ENCODE measurements at places on chromosomes 6 and 20.

DNA sequence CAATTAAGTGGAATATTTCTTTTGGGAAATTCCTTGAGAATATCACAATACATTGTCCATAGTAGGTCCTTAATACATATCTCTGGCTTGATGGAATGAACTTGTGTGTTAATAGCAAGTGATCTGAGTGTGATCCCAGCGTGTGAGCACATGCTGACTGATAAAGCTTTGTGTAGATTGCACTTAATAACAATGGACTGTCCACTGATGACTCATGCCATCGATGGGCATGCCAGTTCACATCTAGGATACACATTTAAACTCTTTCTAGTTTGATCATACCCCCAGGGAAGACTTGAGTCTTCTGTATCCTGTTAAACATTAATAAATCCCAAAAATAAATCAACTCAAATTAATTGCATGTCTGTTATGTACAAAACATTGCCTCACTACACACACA is 454.3 kb upstream of the SPTLC3 start:
- no peak for DNase-seq

- no peak for DNase-seq
Measured at GRCh38 chr20:24148372-24148771, 159.8 kb upstream of the GGTLC1 start.

- DNase-seq = no peak
Measured at GRCh38 chr6:30511169-30511546, 21.8 kb downstream of the HLA-E start.

GRCh38 chr6:69863766-69864165 is 2.6 kb upstream of the COL19A1 start:
- DNase-seq = no peak

DNA sequence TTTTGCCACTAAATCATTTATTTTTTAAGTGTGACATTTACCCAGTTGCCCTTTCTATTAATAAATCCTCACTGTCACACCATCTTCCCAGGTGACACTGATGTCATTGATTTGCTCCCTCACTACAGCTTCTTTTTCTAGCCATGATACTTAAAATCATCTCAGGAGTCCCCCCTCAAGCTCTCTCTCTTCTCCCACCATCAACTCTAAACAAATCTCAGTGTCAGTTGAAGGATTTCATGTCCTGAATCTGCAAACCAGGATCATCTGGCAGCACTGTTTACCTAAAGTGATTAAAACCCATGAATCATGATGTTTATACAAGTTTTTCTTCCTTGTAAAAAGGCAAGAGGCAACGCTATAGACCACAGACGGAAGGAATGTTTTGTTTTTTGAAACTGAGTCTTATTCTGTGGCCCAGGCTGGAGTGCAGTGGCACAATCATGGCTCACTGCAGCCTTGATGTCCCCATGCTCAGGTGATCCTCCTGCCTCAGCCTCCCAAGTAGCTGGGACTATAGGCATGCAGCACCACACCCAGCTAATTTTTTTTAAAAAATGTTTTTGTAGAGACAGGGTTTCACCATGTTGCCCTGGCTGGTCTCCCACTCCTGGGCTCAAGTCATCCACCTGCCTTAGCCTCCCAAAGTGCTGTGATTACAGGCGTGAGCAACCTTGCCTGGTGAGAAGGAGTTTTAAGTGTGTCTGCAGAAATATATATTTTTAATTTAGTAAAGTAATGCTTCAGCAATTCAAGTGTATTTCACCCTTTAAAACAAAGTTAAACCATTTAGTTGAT is 30.1 kb upstream of the SH3BGRL2 start:
- DNase-seq = peak; percentile 49

DNA sequence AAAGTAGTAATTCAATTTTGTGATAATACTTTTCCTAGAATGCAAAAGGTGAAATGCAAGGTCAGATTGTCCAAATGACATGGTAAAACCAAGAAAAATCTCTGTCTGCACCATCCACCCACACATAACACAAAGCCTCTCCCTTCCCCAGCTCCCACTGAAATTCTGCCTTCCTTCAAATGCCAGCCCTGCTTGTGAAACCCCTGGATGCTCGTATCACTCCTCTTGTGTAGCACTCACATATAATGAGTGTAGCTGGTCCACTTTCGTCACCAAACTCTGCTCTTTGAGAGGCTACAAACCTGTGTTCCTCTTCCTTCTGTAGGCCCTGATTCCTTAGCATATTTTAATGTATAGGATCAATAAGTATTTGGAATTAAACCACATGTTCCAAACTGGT is 123.6 kb upstream of the BEND6 start:
- no peak for DNase-seq

- no peak for DNase-seq
Measured at GRCh38 chr6:63819831-63820230, 184.2 kb downstream of the PHF3 start.

- no peak for DNase-seq
Measured at GRCh38 chr6:12047304-12047703, 35.2 kb downstream of the HIVEP1 start.

- DNase-seq = no peak
Measured at GRCh38 chr6:8556370-8557013, 121.1 kb upstream of the SLC35B3 start.

- DNase-seq = no peak
Measured at GRCh38 chr20:37807471-37808232, 95.3 kb upstream of the VSTM2L start.

DNA sequence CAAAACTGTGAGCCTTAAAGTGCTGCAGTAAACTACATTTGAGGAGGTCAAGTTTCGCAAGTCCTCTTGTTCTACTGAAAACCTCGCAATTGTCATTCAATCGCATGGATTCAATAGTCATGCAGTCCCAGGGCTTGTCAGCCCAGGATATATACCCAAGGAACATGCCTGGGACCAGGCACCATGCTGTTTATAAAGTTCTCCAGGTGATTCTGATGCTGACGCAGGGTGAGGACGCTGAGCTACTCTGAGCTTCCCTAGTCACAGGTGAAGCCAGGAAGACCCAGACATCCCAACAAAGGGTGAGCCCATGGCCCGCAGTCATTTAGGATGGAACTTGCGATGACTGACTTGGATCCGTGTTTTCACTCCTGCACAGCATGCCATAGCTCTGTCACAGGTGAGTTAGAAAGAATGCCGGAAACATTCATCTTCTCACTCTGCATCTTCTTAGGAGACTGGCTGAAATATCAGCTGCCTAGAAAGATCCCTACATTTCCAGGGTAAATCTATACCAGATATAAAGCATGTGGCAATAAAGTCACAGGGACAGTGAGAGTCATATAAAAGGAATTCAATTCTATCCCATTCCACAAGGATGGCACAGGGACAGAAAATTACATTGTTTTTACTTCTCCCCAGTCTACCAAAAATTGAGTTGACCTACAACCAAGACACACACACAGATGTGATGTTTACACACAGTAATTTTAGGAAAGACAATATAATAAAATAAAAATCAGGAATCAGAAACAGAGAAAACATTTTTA is 27.0 kb upstream of the SSTR4 start:
- no peak for DNase-seq

GRCh38 chr20:23456409-23456808 is 3.7 kb upstream of the CST11 start:
- DNase-seq = no peak

- peak; percentile 88 for DNase-seq
Measured at GRCh38 chr6:22447249-22448196, 121.8 kb upstream of the HDGFL1 start.

DNA sequence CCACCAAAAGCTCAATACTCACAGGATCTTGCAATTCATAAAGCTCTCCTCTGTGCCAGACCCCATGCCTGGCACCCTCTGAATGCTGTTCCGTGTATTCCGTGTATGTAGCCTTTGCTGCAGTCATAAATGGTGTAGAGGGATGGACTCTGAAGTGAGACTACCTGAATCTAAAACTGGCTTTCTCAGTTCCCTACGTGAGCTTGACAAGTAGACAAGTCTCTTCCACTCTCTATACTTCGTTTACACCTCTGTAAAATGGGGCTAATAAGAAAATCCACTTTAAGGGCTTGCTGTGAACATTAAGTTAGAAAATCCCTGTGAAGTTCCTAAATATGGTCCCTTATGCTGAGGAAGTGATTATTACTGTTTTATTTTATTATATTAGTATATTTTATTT is 31.5 kb downstream of the PPP1R16B start:
- DNase-seq = no peak

DNA sequence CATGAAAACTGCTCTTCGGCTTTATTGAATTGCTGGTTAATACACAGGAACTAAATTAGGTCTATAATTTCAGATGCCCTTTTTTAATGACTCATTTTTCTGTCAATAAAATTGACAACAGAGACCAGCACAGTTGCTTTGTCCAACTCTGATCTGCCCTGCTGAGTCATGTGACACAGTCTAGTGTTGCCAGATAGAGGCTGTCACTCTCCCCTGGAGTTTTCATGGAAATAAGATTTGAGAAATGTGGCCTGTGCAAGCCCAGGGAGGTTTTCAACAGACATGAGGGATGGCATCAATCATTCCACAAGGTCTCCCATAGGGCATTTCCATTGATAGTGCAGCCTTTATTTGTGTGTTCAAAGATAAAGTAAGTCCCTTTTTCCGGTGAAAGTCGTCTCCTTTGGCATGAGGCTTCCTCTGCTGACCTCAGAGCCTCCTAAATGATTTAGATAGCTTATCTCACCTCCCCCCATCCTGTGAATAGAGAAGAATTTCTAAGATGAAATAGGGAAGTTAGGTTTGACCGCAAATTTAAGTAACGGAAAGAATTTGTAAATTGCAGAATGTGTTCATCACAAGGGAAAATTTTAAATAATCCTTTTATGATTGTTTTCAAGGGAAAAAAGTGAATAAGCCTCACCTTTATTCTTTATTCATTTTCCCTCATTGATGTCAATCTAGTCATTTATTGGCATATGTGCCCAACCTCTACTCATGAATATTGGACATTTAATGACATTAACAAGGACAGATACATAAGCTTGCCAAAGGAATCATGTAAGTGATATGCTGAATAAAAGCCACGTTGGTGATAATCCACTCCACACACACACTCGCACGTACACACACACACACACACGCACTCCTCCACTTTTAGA is 277.7 kb downstream of the ADGB start:
- peak; percentile 4 for DNase-seq

GRCh38 chr6:108113557-108114519 is 39.3 kb upstream of the OSTM1 start:
- peak; percentile 67 for DNase-seq

DNA sequence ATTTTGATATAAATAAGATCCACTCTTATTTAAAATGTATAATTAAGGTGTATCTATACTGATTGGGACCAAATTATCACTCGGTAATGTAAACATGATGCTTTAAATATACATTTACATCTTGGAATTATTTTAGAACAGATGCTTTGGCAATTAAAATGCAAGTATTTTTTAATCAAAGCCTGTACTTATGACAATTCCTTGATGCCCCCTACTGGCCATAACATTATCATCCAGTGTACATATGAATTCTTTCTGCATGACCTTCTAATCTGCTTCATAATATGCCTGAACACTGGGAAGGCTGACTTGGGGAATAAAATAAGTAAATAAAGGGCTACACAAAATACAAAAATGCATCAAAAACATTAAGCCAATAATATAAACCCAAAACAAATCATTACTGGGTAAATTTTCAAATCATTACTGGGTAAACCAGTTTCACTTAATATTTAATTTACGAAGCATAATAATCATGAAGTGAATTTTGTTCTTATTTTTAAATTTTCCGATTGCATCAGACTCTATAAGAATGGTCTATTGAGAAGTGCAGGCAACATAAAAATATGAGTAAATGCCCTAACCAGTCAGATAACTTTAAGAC is 65.1 kb downstream of the CGA start:
- peak; percentile 53 for DNase-seq

DNA sequence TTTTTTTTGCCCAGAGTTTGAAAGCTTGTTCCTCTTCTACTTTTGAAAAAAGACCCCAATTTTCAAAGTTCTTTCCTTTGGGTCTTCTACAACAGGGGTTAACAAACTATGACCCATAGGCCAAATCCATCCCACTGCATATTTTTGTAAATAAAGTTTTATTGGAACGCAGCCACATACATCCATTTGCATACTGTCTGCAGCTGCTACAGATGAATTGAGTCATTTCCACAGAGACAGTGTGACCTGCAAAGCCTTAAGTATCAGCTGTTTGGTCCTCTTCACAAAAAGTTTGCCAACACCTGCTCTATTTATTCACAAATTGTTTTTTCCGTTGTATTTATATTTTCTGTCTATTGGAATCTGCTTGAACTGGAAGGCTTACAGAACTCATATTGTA is 189.2 kb downstream of the TBC1D7 start:
- DNase-seq = no peak

- no peak for DNase-seq
Measured at GRCh38 chr6:38057994-38058393, 238.5 kb downstream of the ZFAND3 start.

DNA sequence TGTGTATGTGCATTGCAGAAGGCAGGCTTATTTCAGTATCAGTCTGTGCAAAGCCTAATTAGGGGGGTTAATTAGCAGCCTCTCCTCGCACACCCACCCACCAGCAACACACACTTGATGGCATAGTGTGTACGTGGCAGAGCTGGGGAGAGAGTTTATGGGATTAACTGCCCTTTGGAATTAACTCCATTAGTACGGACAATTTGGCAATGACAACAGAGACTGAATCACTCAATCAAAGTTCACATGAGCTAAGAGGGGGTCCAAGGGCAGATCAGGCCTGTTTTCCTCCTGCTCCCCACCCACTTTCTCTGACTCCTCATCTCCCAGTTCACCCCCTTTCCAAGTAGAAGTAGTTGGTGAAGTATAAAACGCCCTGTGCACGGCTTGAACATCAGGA is 69.5 kb downstream of the LRFN2 start:
- DNase-seq = no peak

DNA sequence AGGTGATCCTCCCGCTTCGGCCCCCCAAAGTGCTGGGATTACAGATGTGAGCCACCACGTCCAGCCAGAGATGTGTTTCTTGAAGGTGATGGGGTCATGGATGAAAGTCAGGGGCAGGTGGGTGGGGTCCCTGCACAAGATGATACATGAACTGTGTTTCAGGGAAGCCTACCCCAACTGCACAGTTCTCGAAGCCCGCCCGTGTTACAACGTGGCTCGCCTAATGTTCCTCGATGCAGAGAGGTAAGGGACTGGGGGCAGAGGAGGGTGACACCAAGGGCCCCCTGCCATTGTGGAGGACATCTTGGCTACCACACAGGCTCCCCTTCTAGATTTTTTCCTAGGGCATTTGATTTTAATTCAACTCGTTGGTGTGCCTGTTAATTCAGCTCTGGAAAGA is 11.9 kb upstream of the CAPN11 start:
- DNase-seq = no peak

DNA sequence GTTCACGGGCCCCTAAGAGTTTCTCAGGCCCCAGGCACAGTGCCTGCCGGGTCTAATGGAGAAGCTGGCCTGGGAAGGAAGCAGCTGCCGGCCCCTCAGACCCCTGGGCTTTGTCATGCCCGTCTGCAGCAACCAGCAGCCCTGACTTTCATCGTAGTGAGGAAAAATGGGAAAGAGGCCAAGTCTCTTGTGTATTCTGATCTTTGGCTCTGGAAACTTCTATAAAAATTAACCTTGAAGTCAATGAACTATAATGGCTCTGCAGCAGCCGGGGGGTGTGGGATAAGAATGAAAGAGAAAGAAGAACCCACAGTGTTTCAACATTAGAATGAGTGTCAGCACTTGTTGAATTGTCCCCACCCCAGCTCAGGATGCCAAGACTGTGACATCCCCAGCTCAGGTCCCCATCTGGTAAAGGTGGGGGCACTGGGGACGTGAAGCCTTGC is 12.9 kb downstream of the TGM2 start:
- peak; percentile 97 for DNase-seq

- no peak for DNase-seq
Measured at GRCh38 chr20:3819411-3820047, 818 bp upstream of the AP5S1 start.

- no peak for DNase-seq
Measured at GRCh38 chr20:49663112-49663511, 50.6 kb downstream of the B4GALT5 start.

Measured in endothelial cell of umbilical vein (primary cell).